ENCODE measurements at places on chromosomes 5 and 9. TPM values are rescaled to one million over a fixed set of nuclear protein-coding genes. Genes with fewer than 3 reads are reported as not detected.

- no peak for DNase-seq
Observed at GRCh38 chr9:136385015-136385414, 11.5 kb upstream of the CARD9 start.

The PCDHB7 gene
- 1.3 TPM for total RNA-seq

GRCh38 chr5:157502143-157502647, 42.2 kb downstream of the NIPAL4 start:
- DNase-seq: no peak

DNA sequence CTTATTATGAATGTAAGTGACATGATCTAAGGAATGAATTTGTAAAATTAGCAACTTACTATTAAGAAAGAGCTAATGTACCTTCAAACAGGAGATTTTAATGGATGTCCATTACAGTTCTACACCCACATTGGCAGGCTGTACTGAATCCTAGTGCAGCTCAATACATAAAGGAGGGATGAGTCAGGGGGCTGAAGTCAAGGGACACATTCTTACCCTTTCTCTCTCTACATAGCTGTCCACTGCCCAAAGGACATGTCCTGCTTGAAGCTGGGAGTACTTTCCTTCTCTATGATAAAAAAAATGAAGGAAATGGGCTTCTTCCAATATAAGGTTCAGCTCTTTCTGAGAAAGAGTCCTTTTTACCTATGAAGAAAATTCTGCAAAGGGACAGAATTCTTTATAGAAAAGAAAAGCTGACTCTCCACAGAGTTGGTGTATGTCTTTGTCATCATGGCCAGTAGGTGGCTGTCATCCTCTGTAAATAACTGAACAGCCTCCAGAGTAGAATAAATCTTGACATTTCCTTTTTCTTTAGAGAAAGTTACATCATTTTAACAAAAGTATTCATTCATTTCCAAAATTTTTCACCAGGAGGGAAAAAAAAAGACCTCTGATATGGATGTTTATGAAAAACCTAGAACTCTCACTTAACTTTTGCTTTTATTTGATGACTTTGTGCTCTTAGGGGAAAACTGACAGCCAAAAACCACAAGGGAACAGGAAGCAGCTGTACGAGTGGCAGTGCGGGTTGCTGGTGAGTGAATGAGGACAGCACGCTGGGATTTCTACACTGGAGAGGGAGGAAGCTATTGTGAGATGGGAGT, 13.1 kb upstream of the IFNA14 start:
- peak; percentile 67 for DNase-seq

- peak; percentile 65 for DNase-seq
Observed at GRCh38 chr9:134171316-134172197, 7.2 kb upstream of the RNU6ATAC start.

The SPINK1 gene
- total RNA-seq: 1.9 TPM

DNA sequence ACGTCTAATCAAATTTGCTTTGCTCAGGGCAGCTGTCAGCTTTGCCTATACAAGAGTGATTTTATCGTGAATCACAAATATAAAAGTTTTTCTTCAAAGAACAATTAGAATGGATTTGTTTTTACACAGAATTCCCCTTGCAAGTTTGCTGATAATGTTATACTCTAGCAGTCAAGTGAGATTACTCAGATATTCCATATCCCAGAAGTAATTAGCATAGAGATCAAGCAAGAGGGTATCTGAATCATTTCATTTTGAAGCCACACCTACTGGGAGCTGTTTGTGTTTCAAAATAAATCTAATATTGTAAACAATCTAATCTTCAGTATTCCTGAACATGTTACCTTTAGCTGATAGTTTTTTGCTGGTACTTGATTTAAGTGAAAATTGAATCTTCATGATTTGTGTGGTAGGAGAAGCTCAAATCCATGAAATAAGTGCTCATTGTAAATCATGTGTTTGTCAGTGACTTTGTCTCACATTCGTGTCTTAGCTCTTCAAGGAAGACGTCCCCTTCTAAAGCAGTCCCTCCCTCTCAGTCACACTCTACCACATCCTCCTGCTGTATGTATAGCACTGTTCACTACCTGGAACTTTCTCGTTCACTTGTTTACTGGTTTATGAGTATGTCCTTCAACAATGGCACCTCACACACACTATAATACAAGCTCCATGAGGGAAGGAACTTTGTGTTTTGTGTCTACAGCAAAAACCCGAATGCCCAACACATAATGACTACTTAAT, 3.3 kb upstream of the TTC39B start:
- no peak for DNase-seq

Measured in spleen (tissue), 13 donors.